ENCODE measurements at places on chromosomes 5 and 9.

DNA sequence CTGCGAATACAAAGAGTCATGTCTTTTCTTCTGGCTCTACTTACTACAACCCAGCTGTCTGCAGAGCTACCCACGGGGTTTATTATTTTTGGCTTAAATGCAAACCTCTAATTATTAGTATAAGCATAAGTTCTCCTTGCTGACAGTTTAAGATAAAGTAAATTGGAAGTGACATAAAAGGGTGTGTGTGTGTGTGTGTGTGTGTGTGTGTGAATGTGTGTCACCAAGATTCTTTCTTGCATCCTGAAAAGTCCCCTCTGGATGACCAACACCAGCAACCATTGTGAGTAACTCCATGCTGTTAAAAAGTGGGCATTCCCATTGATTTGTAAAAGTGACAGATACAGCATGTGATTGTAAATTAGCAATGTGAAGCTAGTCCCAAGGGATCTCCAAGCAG lies 803.8 kb upstream of the ZNF608 start:
- no peak for DNase-seq

- no peak for DNase-seq
Observed at GRCh38 chr5:130189961-130190360, 285.7 kb downstream of the CHSY3 start.

DNA sequence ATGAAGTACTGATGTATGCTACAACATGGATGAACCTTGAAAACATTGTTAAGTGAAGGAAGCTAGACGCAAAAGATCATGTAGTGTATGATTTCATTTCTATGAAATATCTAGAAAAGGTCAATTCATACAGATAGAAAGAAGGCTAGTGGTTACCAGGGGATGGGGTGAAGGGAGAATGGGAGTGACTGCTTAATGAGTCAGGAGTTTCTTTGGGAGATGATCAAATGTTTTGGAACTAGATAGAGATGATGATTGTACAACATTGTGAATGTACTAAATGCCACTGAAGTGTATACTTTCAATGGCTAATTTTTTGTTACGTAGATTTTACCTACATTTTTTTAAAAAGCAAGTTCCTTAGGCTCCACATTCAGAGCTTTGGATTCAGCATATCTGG lies 14.9 kb upstream of the DELE1 start:
- no peak for DNase-seq

GRCh38 chr5:133249593-133249992 lies 197.8 kb downstream of the HSPA4 start:
- no peak for DNase-seq

DNA sequence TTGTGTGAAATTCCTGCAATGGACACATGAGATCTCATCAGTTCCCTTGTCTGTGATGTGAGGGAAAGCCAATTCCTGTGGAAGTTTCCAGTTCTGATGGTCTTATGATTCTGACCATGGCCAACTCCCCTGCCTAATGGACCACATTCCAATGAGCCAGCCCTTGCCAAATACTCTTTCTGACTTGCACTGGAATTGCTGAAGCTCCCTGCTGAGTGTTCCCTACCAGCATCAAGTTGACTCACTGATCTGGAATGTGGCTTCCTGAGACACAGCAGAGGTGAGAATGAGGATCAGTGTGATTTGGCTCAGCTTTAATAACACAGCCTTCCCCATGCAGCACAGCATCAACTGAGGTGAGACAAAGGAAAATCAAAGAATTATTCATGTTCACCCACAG lies 427.8 kb downstream of the KDM4C start:
- DNase-seq = no peak

GRCh38 chr5:67672636-67673035 lies 476.0 kb upstream of the CD180 start:
- DNase-seq = no peak

GRCh38 chr5:15808577-15808976 lies 308.6 kb downstream of the FBXL7 start:
- DNase-seq = no peak

DNA sequence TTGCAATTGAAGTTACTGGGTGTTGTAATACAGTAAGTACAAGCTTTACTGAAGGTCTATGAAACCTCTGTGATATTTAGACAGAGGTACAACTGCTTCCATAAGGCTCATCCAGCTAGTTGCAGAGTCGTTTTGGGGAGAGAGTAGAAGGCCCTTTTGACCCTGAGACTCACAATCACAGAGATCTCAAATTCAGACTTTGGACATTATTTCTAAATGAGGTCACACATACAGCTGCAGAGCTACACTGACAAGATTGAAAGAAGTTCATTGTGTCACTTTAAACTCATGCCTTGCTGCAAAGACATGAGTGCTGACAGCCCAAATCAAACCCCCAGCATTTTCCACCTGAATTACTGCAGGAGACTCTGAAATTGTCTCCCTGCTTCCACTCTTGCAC lies 205.9 kb upstream of the TMEM161B start:
- no peak for DNase-seq

DNA sequence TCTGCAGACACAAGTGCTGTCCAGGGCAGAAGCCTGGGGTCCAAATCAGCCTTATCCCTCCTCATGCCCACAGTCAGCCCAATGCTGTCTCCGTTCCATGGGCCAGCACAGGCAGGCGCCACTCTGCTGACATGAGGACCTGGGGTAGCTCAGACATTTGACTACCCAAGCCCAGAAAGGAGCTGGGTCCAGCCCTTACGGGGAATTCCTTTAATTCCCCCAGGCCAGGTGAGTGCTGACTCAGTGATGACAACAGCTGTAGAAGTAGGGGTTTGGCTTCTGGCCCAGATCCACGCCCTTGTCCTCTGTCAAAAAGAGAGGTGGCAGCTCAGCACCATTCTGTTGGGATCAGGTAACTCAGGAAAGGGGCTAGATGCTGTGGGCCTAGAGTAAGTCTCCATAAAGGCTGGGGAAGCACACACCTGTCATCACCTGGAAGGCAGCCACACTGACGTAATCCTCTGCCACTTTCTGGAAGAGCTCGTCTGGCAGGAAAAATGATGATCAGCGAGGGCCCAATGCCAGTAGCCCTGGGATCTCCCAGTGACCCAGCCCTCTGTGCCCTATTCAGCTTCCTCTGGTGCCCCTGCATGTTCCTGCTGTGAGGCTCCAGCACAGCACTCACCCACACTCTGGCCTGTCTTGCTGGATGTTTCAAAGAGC lies 1.9 kb downstream of the RAB24 start:
- DNase-seq = no peak

DNA sequence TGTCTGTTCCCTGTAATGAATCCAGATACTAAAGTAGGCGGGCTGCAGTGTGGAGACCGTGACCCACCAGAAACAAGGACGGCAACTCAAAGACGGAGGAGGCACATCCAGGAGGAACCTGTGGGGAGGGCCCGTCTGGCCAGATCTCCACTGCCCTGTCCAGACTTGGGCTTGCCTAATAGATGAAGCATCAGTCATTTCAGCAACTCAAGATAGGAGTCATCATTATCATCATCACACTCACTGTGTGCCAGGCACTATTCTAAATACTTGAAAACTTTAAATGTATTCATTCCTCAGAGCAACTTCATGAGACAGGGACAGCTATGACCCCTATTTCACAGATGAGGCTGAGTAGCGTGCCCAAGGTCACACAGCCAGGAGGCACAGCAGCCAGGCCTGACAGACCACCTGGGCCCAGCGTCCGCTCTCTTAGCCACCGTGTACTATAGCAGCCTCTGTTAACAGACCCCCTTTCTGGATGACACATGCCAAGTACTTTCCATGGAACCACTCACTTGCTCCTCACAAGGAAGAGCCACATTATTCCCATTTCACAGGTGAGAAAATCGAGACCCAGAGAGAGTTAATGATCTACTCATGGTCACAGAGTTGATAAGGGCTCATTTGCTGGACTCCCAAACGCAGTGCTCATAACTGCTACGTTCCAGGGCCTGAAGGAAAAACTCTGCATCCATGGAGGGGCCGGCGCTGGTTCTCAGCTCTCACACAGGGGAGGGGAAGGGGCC lies 4.9 kb upstream of the IL4 start:
- DNase-seq = no peak

GRCh38 chr9:120979797-120980196 lies 53.2 kb upstream of the TRAF1 start:
- no peak for DNase-seq

- no peak for DNase-seq
Observed at GRCh38 chr5:163163858-163164257, 273.5 kb upstream of the CCNG1 start.

DNA sequence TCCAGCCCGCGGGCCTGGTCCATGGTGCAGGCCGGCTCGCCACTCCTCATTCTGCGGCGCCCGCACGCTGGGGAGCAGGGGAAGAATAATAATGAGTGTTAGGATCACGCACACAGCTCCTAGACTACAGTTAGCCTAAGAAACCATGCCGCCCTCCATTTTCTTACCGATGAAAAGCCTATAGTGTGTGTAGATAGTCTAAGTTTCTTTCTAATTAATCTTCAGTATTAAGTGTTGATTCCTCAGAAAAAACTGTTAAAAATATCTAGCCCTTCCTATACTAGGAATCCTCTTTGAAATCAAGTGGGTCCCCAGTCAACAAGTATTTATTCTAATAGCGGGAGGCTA lies 9.3 kb downstream of the ZBED3 start:
- no peak for DNase-seq

DNA sequence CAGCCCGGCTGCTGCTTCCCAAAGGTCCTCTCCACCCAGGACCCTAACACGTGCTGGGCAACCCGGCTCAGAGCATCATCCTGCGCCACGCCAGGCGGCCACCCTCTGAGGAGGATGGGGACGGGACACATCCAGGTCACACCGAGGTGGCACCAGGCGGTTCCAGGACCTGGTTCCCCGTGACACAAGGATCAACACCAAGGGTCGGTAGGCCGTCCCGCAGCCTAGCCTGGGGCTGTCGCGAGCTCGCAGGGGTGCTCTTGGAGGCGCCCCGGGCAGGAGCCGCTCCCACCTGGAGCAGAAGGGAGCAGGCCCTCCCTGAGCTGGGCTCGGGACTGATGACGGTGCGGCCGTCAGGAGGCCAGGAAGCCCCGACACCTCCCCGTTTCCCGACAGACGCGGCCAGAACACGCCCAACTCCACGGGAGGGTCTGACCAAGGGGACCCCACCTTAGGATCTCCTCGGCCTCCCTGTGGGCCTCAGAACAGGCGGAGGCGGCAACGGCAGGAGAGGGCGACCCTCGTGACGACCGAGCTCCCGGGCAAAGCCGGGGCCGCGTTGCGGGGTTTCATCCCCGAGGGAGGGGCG lies 6.3 kb downstream of the EXD3 start:
- no peak for DNase-seq

GRCh38 chr9:90901933-90902332 lies 100.3 kb downstream of the SYK start:
- no peak for DNase-seq

DNA sequence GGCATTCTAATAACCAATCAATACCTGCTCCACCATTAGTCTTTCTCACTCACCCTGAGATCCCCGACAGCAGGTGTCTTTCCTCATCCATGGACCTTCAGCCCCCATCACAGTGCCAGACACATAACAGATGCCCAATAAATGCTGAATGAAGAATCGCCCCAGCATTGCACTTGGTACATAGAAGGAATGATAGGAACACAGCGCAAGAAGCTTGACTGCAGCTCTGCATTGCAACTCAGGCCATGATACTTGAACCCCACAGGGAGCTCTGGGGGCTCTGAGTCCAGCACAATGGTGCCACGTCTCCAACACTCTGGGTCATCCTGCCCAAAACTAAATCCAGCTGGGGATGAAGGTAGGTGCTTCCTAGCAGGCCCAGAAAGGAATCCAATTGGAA lies 355.0 kb upstream of the SLC30A5 start:
- DNase-seq = no peak

- DNase-seq = no peak
Observed at GRCh38 chr9:97500263-97500662, 1.2 kb upstream of the TMOD1 start.

GRCh38 chr5:105033637-105034400 lies 1471.2 kb upstream of the NUDT12 start:
- DNase-seq = no peak

GRCh38 chr5:72307573-72307967 lies 12.5 kb downstream of the MRPS27 start:
- no peak for DNase-seq

GRCh38 chr5:2741956-2742355 lies 9.5 kb downstream of the IRX2 start:
- DNase-seq = no peak

DNA sequence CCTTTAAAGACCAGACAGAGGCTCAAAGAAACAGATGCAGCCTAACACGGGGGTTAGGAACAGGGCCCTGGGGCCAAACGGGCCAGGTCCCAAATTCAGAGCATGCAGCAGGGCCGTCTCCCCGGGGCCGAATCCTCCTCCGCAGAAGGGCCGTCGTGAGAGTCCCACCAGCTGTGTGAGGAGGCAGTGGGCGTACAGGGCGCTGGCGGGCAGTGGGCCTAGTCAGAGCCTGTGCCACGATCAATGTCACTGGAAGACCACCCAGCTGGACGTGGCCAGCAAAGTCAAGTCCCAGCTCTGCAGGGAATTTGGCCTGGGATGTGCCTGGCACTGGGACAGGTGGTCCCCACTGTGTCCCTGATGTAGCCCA lies 15.8 kb upstream of the FCN2 start:
- DNase-seq = no peak

DNA sequence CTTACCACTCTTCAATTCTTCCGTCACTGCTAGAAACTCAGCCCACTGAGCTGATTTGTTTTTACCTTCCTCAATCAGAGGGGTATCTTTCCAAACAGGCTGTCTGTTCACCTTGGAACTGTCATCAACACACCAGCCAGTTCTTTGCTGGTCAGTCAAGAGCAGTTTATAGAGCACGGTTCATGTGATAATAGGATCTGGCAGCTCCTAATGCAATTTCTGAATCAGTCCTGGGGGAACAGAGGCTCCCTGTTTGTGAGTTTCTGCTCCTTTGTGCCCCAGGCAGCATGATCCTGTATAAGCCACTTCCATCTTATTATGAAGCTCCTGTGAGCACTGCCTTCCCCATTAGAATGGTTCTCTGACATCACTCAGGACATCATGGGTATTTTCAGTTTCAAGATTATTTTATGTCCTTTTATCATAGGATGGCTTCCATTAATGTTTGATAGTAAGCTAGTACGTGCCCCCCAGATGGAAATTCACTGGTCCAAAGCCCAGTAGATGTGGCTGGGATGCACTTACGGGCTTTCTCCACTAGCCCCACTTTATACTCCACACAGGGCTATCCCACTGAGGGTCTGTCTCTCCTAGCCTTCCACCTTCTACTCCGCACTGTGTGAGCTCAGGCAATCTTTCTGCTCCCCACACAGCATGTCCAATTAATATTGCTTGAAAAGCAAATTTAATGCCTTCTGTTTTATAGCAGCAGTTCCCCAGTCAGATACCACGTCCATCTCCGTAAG lies 85.5 kb upstream of the SPIN1 start:
- DNase-seq = no peak

GRCh38 chr5:32390819-32391591 lies 53.5 kb downstream of the ZFR start:
- no peak for DNase-seq

- DNase-seq = no peak
Observed at GRCh38 chr5:31100781-31101310, 92.6 kb upstream of the CDH6 start.

- no peak for DNase-seq
Observed at GRCh38 chr5:108858959-108859358, 111.3 kb downstream of the FER start.

GRCh38 chr5:158886086-158886485 lies 213.6 kb downstream of the EBF1 start:
- no peak for DNase-seq

- no peak for DNase-seq
Observed at GRCh38 chr9:136728548-136729123, 14.1 kb downstream of the LCN10 start.

GRCh38 chr5:171093598-171093997 lies 215.4 kb upstream of the TLX3 start:
- no peak for DNase-seq

GRCh38 chr9:112332214-112332613 lies 1.2 kb downstream of the PTBP3 start:
- no peak for DNase-seq

- DNase-seq = no peak
Observed at GRCh38 chr9:97560851-97561250, 59.4 kb downstream of the TMOD1 start.

Measured in NCI-H524 treated with DMSO at 0.1 percent for 48 hours (cell line).